ENCODE measurements at places on chromosomes 6 and 20.

GRCh38 chr6:130269969-130270635, 47.4 kb upstream of the SAMD3 start:
- no peaks in the 10 kb centered on the region for H3K36me3 ChIP-seq
- no peak overlapping the region for H3K27ac ChIP-seq
- H3K27me3 ChIP-seq: no peaks in the 10 kb centered on the region
- no peak for DNase-seq

DNA sequence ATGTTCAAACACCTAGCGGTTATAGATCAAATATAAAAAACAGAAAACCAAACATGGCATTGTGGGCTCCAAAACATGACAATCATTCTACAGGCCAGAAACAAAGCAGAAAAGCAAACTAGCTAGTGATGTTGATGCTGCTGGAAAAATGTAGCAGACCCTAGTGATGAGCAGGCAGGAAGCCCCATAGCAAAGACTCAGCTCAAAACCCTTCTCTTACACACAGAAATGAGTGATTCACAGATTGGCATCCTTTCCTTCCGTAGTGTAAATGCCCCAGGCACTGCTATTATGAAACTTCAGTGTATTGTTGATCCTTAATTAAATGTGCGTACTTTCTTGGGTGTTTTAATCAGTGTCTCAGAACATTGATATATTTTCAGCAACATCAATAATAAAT, 425.1 kb downstream of the UTRN start:
- H3K4me1 ChIP-seq: no peaks in the 10 kb centered on the region
- DNase-seq: no peak
- H3K27me3 ChIP-seq: no peaks in the 10 kb centered on the region
- H3K4me3 ChIP-seq: no peak overlapping the region
- H3K36me3 ChIP-seq: peaks cover 10% of the 10 kb centered on the region
- no peak overlapping the region for H3K27ac ChIP-seq

DNA sequence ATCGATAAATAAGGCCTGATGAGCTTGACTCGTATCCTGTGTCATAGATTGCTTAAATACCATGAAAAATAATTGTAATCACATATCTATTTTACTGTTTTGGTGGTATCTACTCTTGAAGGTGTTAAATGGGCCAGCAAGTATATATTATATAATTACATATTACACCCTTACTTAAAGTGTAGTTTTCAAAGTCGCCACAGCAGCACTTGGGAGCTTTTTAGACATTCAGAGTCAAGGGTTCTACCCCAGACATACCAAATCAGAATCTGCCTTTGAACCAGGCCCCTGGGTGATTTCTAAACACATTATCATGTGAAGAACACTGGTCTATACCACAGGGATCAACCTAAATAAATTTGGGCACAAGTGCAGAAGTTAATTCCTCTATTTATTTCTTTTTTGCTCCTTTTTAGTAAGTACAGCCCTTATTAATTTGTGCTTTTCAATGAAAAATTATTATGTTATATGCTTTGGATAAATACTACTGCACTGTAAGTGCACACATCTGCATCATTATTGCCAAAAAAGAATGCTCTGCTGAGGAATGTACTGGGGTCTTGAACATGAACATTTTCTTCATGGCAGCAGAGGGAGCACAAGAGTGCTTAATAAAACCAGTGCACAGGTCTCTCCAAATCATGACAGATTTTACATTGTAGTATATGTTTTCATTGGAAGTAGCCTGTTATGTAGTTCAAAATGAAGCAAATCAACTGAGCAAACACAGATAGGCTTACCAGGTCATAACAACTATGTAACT, 3.1 kb upstream of the ATXN1 start:
- no peaks in the 10 kb centered on the region for H3K27me3 ChIP-seq
- H3K36me3 ChIP-seq: no peaks in the 10 kb centered on the region
- H3K4me1 ChIP-seq: peaks cover 35% of the 10 kb centered on the region
- DNase-seq: peak; percentile 53

DNA sequence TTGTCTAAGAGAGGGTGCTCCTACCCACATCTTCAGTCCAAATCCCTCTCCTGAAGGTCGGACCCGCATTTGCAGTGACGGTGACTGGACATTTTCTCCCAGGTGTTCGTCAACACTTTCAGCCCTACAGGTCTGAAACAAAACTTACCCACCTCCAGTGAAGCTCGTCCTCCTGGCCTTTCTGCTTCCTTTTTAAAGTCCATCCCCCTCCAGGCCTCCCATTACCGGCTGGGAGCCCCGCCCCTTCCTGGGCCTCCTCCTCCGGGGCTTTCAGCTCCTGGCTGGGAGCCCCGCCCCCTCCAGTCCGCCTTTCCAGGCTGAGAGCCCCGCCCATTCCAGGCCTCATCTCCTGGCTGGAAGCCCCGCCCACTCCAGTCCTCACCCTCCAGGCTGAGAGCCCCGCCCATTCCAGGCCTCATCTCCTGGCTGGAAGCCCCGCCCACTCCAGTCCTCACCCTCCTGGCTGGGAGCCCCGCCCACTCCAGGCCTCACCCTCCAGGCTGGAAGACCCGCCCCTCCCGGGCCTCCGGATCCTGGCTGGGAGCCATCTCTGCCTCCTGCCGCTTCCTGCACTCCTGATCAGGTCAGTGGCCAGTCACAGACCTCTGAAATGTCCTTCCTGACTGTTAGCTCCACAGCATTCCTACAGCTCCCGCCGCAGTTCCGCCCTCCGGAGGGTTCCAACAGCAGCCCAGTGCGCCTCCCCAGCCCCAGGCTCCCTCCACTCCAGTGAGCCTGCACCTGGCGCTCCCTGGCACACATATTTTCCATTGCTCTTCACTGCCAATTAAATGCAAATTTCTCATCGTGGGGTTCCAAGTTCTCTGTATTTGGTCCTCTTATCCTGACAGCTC, 98.5 kb downstream of the LY86 start:
- no peaks in the 10 kb centered on the region for H3K36me3 ChIP-seq
- peak; percentile 91 for DNase-seq
- H3K27me3 ChIP-seq: no peaks in the 10 kb centered on the region

DNA sequence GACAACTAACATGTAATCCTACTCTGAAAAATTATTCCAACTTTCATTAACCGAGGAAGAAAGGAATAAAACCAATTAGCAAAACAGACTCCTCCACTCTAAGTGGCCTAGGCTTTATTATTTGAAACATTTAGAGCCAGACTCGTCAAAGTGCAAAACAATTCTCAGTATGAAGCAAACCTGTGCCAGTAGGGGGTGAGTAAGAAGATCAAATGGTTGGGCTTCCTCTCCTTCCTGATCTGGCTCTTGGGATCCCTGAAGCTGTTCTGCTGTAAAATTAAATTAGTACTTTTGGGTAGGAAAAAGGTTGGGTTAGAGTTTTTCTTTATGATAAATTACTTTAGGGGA, 177.6 kb upstream of the MAN1A1 start:
- no peaks in the 10 kb centered on the region for H3K27me3 ChIP-seq
- no peaks in the 10 kb centered on the region for H3K36me3 ChIP-seq
- no peak for DNase-seq
- H3K27ac ChIP-seq: no peak overlapping the region

GRCh38 chr6:105320271-105320670, 82.6 kb downstream of the PREP start:
- H3K4me1 ChIP-seq: no peaks in the 10 kb centered on the region
- H3K27me3 ChIP-seq: no peaks in the 10 kb centered on the region
- H3K36me3 ChIP-seq: peaks cover 51% of the 10 kb centered on the region
- no peak for DNase-seq

DNA sequence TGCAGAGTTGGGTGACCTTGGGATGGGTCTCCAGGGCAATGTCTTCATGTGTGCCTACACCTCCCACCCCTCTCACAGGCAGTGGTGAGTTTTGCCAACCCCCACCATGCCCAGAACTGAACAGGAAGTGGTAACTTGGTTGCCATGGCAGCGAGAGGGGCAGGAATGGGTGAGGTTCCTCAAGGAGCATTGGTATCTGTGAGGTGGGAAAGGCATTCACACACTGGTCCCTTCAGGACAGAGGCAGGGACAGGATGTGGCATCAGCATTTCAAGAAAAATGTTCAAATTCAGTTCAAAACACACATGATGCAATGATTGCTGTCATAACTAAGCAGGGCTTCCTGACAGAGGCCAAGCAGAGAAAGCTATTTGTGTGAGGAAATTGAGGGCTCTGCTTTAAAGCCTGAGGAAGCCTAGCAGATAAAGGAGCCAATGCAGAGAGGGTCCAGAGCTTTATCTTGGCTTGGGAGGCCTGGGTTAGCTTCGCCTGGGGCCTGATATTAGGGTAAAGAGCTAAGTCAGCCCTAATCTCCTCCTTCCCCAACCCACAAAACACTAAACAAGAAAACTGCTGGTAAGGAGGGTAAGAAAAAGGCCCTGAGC, 551 bp downstream of the TREML2 start:
- no peaks in the 10 kb centered on the region for H3K4me1 ChIP-seq
- H3K27me3 ChIP-seq: no peaks in the 10 kb centered on the region
- no peaks in the 10 kb centered on the region for H3K36me3 ChIP-seq
- H3K27ac ChIP-seq: no peak overlapping the region
- no peak overlapping the region for H3K4me3 ChIP-seq

- DNase-seq: no peak
- H3K27me3 ChIP-seq: peaks cover 24% of the 10 kb centered on the region
- no peaks in the 10 kb centered on the region for H3K36me3 ChIP-seq
- H3K27ac ChIP-seq: no peak overlapping the region
- no peak overlapping the region for H3K4me3 ChIP-seq
These were observed 375.5 kb downstream of the TAF4 start for GRCh38 chr20:61690150-61690549.

DNA sequence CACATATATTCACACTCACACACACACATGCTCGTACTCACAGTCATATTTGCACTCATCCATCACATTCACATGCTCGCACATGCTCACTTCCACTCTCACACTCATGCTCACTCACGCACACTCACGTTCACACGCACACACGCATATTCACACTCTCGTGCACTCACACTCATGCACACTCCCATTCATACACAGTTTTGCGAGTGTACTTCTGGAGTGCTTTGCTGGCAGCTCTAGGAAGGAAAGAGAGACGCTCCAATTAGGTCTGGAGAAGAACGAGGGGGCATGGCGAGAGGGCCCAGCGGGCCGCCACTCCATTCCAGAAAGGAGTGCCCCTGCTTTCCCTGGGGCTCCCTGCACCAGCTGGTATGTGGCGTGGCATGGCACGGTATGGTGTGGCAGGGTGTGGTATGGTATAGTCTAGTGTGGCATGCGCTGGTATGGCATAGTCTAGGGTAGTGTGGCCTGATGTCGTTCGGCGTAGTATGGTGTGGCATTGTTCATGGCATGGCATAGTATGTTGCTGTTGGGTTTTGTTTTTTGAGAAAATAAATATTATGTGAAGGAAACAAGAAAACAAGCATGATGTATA, 216.8 kb upstream of the CDYL start:
- peaks cover 29% of the 10 kb centered on the region for H3K27me3 ChIP-seq
- no peak for DNase-seq
- no peaks in the 10 kb centered on the region for H3K4me1 ChIP-seq
- H3K27ac ChIP-seq: no peak overlapping the region
- no peak overlapping the region for H3K4me3 ChIP-seq

DNA sequence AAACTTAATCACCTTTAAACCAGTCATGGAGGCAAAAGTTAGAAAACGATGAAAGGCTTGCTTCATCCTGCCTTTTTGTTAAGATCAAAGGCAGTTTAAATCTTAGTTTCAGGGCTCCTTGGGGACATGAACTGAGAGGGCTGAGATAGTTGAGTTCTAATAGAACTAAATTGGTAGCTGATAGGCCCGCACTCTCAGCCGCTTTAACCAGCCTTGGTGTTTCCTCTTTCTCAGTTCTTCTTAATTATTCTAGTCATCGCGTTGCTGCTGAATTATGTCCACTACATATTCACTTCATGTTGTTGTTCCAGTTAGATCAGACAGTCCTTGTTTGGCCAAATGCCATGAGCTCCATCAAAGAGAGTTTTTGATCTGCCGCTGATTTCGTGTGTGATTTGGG, 72.5 kb downstream of the ANKS1A start:
- H3K27me3 ChIP-seq: no peaks in the 10 kb centered on the region
- peaks cover 3% of the 10 kb centered on the region for H3K36me3 ChIP-seq
- H3K27ac ChIP-seq: no peak overlapping the region
- no peaks in the 10 kb centered on the region for H3K4me1 ChIP-seq

DNA sequence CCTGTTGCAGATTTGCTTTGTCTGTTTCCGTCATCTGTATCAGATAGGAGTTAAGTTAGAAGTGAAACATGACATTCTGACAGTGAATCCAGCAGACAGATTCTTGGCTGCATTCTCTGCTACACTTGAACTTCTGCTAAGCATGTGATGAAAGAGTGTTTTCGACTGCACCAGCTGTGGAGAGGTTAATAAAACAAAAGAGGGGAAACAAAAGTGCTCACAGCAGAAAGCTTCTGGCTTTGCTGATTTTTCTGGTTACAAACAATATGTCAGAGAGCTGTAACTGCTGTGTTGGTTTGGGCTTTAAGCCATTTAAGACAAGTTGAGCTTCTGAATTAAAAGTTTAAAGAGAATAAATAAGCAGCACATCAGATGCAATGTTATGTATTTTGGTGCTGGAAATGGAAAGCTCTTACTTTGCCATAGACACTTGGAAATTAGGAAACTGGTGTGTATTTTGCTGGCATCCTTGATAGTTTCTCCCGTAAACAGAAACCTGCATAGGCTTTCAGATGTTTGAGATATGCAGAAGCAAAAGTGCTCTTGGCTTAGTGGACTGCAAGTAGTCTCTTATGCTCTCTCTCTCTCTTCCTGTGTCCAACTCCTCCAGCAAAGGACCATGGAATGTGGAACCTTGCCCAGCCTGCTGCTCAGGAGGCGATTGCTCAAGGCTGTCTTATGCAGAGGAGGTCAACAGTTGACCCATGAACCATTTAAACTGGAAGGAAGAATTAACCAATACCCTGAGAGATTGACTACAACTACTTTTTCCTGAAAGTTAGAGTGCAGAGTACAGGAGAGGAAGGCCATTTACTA, 104.9 kb downstream of the RPS12 start:
- H3K4me1 ChIP-seq: no peaks in the 10 kb centered on the region
- no peaks in the 10 kb centered on the region for H3K36me3 ChIP-seq
- no peaks in the 10 kb centered on the region for H3K27me3 ChIP-seq
- no peak overlapping the region for H3K27ac ChIP-seq
- no peak for DNase-seq

GRCh38 chr6:143522039-143522600, 10.6 kb upstream of the FUCA2 start:
- no peaks in the 10 kb centered on the region for H3K36me3 ChIP-seq
- peaks cover 10% of the 10 kb centered on the region for H3K4me1 ChIP-seq
- no peaks in the 10 kb centered on the region for H3K27me3 ChIP-seq

DNA sequence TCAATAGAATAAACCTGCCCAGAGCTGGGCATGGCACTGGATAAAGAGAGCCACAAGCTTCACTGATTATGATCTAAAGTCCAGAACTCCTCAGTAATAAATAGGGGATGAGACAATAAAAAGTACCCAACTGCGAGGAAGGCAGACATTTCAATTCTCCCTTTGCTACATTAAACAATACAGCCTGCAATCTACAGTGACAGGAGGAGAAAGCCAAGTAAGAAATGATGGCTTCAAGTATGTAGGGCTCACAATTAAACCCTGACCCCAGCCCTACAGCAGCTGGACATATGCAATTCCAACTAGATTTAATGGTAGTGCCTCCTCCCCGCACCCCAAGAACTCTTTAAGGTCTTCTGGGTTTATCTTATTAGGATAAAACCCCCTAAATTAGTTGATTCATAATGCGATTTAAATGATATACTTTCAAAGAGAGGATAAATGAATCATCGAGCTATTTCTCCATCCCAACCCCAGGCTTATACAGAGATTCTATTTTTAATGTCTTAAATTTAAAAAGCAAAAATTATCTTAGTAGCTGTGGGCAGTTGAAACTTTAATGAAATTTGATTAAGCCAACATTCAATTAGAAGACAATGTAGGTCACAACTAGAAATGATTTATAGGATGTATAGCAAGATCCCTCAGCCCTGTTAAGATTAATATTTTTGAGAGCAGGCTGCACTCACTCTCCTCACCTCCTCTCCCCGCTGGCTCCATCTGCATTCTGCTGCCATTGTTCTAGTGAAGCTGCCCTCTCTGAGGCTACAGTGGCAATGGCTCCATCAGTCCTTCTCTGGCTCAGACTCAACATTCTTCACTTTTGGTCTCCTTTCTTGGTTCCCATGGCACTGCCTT, 57.1 kb downstream of the OGFRL1 start:
- no peaks in the 10 kb centered on the region for H3K27me3 ChIP-seq
- DNase-seq: no peak
- no peak overlapping the region for H3K4me3 ChIP-seq

Measured in HepG2 (cell line).